ENCODE measurements at places on chromosomes 3 and 15. TPM values are rescaled to one million over a fixed set of nuclear protein-coding genes. Genes with fewer than 3 reads are reported as not detected.

Gene PRR20G
- total RNA-seq = not detected

Gene LAMB2
- 722 TPM for total RNA-seq

Gene GATA2
- 19.3 TPM for total RNA-seq

Gene CYP1A1
- total RNA-seq = 0.11 TPM

DNA sequence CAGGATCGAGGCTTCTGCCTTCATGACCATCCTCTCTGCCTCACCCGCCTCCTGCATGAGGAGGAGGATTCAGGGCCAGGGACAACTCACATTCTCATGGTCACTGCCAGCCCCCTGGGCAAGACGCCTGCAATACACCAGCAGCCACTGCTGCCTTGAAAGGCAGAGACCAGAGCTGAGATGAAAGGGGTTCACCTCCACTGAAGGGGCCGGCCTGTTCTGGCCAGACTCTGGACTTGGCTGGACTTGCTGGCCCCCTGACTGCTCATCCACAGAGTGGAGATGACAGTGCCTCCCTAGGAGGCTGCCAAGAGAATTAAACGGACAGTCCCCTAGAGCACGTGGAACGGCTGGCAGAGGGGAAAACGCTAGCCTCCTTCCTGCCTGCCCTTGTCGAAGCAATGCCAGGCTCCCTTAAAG is 35.2 kb downstream of the MGLL start:
- H3K27ac ChIP-seq = peak overlapping the region; percentile 20
- H3K4me1 ChIP-seq = peaks cover 23% of the 10 kb centered on the region
- no peaks in the 10 kb centered on the region for H3K36me3 ChIP-seq
- no peak overlapping the region for H3K4me3 ChIP-seq
- H3K27me3 ChIP-seq = no peaks in the 10 kb centered on the region

GRCh38 chr15:85692873-85693272 is 101.9 kb downstream of the KLHL25 start:
- peaks cover 58% of the 10 kb centered on the region for H3K4me1 ChIP-seq
- H3K27ac ChIP-seq = no peak overlapping the region
- H3K4me3 ChIP-seq = no peak overlapping the region
- no peak for DNase-seq
- no peaks in the 10 kb centered on the region for H3K27me3 ChIP-seq

- no peak for DNase-seq
- H3K27me3 ChIP-seq = no peaks in the 10 kb centered on the region
- peaks cover 37% of the 10 kb centered on the region for H3K36me3 ChIP-seq
- H3K27ac ChIP-seq = peak overlapping the region; percentile 70
- no peak overlapping the region for H3K4me3 ChIP-seq
- no peaks in the 10 kb centered on the region for H3K4me1 ChIP-seq
Measured at GRCh38 chr3:101784855-101785613, 6.0 kb downstream of the NXPE3 start.

- H3K36me3 ChIP-seq = no peaks in the 10 kb centered on the region
- peak overlapping the region; percentile 30 for H3K27ac ChIP-seq
- no peak overlapping the region for H3K4me3 ChIP-seq
- no peak for DNase-seq
- peaks cover 17% of the 10 kb centered on the region for H3K4me1 ChIP-seq
Measured at GRCh38 chr3:37571269-37571668, 290.4 kb upstream of the CTDSPL start.

DNA sequence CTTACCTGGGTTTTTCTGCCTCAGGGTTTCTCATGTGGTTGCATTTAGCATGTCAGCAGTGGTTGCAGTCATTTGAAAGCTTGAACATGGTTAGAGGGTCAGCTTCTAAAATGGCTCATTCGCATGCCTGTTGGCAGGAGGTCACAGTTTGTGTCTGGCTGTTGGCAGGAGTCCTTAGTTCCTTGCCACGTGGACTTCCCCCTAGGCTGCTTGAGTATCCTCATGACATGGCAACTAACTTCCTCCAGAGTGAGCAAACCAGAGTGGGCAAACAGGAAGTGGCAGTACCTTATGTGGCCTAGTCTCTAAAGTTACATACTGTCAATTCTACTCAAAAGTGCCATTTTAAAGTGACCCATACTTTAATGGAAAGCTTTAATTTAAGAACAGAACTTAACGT is 3.4 kb upstream of the UNC13C start:
- H3K4me1 ChIP-seq = no peaks in the 10 kb centered on the region
- DNase-seq = no peak
- no peak overlapping the region for H3K4me3 ChIP-seq
- H3K36me3 ChIP-seq = no peaks in the 10 kb centered on the region
- no peak overlapping the region for H3K27ac ChIP-seq

- no peak overlapping the region for H3K27ac ChIP-seq
- no peaks in the 10 kb centered on the region for H3K4me1 ChIP-seq
Measured at GRCh38 chr15:31269816-31270575, 56.6 kb upstream of the KLF13 start.

- H3K4me1 ChIP-seq = no peaks in the 10 kb centered on the region
- no peak overlapping the region for H3K27ac ChIP-seq
- H3K36me3 ChIP-seq = peaks cover 4% of the 10 kb centered on the region
- no peak overlapping the region for H3K4me3 ChIP-seq
- no peak for DNase-seq
- no peaks in the 10 kb centered on the region for H3K27me3 ChIP-seq
Measured at GRCh38 chr3:43334976-43335375, 48.6 kb downstream of the SNRK start.

- peak; percentile 12 for DNase-seq
- no peaks in the 10 kb centered on the region for H3K4me1 ChIP-seq
- H3K36me3 ChIP-seq = no peaks in the 10 kb centered on the region
- no peak overlapping the region for H3K4me3 ChIP-seq
Measured at GRCh38 chr3:108297647-108298046, 1.3 kb downstream of the HHLA2 start.
